ENCODE measurements at places on chromosomes 6 and 20.

DNA sequence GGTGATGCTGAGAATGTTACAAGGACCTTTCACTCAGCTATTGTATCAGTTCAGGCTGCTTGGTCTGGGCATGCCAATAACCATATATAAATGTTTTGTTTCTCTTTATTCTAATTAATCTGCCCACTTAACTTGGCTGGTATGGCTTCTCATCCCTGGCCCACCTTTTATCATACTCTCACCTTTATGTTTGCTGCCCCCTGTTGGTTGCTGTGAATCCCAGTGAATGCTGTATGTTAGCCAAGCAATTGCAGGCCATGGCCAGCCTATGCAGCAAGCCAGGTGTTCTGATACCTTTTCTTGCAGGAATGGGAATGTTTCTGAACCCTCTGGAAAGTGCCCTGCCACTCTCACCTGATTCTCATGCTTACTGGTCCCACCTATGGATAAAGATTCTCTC is 54.6 kb downstream of the PCSK2 start:
- no peak for DNase-seq

DNA sequence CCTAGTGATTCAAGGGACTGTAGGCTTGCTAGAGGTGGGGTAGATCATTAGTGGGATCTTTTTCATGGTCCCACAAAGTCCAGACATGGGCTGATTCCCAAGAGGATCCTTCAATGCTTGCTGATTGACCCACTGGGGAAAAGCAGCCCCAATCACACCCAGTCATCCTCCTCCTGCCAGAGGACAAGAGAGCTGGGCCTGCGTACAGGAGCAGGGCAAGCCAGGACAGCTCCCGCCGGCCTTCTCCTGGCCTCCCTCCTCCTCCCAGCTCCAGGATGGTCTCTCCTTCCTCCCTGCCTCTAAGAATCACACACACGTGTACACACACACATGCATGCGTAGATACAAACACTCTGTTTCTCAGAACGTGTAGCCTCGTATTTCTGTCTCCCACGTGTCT is 27.0 kb downstream of the KCNK15 start:
- no peak for DNase-seq

- DNase-seq, result no peak
These were observed 1.1 kb upstream of the SLC2A10 start for GRCh38 chr20:46708172-46708860.

DNA sequence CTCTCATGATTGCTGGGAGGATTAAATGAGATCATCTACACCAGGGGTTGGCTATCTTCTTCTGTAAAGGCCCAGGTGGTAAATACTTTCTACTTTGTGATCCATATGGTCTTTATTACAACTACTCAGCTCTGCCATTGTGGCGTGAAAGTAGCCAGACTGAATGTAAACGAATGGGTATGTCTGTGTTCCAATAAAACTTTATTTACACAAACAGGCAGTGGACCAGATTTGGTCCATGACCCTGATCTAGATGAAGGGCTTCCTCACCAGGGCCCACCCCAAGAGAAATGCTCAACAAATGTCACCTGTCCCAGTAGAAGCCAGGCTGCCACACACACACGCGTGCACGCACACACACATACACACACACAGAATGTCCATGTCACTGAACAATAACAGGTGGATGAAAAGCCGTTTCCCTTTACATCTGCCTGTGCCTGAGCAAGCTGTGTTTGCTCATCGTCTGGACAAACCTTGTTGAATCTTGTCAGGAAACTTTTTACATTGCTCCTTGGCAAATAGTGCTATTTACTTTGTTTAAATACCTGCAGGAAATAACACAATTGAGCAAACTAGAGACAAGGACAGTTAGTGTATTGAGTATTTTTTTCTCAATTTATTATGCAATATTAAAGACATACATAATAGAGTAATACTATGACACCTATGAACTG is 114.3 kb downstream of the EYA2 start:
- no peak for DNase-seq

DNA sequence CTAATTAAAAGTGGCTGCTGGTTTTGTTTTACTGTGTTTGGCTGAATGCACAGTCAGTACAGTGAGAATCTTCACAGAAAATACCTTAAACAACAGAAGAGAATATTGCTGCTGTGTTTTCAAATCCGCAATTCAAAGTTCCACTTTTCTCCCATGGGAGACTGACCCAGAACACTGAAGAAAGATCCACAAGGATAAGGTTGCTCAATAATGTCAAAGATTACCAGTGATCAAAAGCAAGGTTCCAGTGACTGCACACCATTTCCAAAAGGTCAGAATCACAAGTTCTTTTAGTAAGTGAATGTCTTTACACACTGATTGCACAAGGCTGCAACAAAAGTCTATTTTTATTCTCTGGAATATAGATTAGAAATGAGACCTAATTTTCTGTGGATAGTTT is 82.3 kb downstream of the EPHA7 start:
- no peak for DNase-seq

DNA sequence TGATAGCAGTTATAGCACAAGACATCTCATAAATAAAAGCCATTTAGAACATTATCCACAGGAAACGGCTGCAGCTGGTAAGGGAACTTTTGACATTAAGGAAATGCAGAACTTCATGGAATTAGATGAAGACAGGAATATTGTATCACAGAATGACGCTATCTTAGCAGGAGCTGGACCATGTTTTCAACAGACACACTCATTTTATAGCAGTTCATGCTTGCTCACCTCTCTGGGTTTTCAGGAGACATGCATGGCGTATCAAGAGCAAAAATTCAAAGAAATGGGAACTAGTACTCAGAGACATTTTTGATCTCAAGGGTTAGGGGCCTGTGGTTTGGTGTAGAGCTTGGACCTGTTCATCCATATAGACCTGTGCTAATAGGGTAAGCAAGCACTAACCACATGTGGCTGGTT is 125.0 kb downstream of the FYN start:
- DNase-seq, result no peak

DNA sequence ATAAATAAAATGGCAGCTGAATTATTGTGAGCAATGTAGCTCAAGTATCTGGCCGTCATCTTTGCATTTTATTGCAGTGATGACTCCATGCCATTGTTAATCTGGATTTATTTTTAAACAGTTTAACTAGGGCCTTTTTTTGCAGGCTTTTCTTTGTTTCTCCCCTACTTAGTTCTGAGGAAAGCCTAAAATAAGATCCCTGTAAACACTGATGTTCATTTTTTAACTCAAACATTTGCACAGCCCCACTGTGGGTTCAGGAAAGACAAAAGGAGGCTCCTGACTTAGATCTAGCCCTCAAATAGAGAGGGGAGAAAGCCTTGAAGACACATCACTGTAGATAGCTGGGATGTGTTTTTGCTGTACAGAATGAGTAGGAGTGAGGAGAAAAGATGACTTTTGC is 69.2 kb downstream of the PLEKHG1 start:
- DNase-seq, result no peak

DNA sequence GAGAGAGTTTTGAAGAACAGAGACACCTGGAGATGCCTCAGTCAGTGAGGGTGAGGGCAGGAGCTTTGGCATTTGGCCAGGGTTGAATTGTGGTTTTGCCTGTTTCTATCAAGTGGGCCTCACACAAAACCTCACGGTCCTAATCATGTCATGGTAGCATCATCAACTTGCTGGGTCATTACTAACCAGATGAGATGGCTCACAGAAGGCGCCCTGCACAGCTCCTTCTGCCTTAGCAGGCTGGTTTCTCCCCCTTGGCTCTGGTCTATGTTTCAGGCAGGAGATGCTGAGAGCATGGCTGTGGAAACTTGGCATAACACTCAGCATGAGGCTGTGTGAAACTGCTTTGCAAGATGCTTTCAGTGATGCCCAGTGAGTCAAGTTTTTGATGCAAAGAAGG is 99.3 kb downstream of the LRRC1 start:
- DNase-seq, result peak; percentile 30

DNA sequence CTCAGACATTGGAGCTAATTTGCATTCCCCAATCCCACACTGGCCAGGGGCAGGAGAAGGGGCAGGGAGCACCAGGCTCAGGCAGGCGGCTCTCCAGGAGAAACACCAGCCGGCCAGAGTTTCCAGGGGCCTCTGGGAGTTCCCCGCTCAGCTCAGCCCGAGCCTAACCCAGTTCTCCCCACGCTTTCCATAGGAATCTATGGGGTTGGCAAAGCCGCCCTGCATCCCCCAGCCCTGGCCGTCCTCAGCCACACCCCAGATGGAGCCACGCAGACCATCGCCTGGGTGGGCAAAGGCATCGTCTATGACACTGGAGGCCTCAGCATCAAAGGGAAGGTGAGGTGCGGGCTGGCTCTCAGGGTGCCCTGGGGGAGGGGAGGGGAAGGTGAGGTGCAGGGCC is 8.2 kb downstream of the NPEPL1 start:
- no peak for DNase-seq

GRCh38 chr6:45920819-45921511 is 94.7 kb downstream of the CLIC5 start:
- no peak for DNase-seq

DNA sequence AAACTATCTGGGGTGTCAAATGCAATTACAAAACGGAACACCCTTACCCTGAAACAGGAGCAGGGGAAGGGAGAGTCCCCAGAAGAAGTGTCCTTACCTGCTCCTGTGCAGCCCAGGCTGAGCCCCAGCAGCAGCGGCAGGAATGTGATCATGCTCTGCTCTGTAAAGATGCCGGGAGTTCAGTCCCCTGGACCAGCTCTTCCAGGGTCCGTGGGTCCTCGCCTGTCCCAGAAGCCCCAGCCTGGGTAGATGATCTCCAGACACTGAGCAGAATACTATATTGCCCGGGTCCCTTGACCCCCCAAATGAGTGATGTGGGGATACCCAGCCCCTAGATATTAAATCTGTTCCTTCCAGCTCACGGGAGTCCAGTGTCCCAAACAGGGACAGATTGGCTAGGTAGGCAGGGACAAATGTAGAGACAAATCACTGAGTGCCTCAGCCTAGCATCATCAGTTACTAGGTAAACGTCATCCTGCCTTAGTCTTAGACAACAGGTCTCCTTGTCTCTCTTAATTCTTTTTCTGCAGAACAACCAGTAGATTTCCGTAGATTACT is at the start of gene HLA-DMB:
TSS of gene HLA-DMB (minus strand) at position 373 of the 558 bp plus-strand sequence. CDS start at position 152, 221 bp downstream.
- peak; percentile 90 for DNase-seq

GRCh38 chr6:116528780-116529179 is 16.7 kb downstream of the TRAPPC3L start:
- no peak for DNase-seq

DNA sequence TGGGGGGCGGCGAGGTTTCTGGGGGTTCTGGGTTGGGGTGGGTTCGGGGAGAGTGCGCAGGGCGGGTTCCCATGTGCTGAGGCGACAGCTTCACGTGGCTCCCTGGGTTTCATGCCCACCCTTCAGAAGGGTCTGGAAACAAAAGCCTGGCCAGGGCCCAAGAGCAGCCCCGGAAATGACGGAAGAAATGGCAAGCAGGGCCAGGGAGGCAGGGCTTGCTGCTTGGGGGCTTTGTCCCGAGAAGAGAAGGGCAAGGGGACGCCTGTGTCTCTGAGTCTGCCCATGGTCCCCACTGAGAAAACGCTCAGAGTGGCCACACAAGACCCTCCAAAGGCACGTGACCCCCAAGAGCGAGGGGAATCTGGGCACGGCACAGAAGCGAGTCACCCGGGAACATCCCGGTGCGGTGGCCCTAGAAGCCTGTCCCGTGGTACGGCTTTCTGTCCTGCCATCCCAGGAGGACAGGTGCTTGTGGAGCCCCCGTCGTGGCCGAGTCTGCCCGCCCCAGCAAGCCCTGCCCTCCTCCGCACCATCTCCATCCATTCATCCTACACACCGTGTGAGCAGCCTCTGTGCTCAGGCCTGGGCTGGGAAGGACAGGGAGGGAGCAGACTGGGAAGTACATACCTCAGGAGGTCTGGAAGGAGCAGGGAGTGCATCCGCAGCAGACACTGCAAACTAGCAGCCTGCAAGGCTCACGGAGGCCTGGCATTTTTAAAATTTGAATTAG is 9.0 kb downstream of the NPEPL1 start:
- DNase-seq, result no peak

DNA sequence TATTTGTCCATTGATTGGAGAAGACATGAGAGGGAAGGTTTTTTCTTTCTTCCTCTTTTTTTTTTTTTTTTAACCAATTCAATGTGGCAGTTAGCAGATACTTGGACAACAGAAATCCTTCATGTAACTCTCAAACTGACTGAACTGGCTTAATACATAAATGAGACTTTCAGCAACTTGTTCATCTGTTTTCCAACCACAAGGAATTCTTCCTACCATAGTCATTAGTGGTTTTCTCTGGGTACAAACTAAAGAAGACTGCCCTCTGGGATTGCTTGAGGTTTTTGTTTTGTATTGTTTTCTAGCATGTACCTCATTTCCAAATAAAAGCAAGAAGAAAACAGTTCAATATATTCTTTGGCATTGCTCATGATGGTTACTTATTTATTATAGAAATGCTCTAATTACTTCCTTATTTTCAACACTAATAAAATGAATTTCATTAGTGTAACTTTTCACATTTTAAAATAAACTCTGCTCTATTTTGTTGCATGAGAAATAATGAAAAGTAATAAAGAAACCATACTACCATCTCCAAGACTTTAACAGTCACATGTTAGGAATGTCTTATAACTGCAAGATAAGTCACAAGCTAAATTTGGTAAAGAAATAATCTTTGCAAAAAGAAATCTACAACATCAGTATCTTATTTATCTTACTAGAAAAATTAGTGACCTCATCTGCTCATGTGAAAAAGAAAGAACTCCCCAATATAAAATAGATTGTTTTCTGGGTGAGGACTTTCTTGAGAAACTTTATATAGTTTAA is 52.0 kb downstream of the ME1 start:
- DNase-seq, result no peak

GRCh38 chr20:62846166-62846890 is 15.3 kb downstream of the TCFL5 start:
- no peak for DNase-seq

GRCh38 chr6:159214281-159214680 is 45.1 kb downstream of the FNDC1 start:
- no peak for DNase-seq

GRCh38 chr20:58239216-58239615 is 10.8 kb upstream of the ANKRD60 start:
- DNase-seq, result no peak

DNA sequence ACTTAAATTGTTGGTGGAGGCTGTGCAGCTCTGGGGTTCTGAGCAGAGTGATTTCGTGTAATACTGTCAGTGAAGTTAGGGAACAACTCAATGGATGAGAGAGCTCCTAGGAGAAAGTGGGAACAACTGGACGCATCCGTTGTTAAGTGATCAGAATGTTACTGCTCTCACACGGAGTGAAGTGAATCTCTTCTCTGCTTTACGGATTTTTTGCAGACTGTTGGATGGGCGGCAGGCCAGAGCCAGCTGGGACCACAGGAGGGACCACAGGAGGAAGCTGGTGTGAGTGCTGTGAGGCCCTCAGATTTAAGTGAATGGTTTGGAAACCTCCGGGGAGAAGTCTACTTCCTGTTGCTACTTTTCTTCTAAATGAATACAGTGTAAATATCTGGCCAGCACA is 23.7 kb upstream of the PPP1R14C start:
- DNase-seq, result no peak

DNA sequence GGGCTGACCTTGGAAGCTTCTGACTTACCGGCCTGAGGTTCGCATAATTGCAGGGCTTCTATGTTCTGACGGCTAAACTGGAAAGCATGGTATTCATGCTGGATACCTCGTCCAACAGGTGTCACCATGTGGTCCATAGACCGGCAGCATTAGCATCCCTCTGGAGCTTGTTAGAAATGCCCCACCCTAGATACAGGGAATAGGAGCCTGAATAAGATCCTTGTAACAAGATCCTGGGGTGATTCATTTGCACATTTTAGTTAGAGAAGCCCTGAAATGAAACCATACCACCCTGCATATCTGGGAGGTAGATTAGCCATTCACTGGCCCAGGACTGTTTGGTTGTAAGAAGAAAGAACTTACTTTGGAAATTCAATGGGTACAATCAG is 77.7 kb downstream of the TMEM170B start:
- DNase-seq, result no peak

- DNase-seq, result no peak
These were observed 148.3 kb downstream of the HS3ST5 start for GRCh38 chr6:114194362-114195026.
